ENCODE measurements at places on chromosomes 3 and 15.
A peak's percentile ranks its signal among the peaks of the same experiment; 100 is the strongest.

GRCh38 chr3:86938416-86939105 is 52.4 kb downstream of the VGLL3 start:
- DNase-seq, result no peak

DNA sequence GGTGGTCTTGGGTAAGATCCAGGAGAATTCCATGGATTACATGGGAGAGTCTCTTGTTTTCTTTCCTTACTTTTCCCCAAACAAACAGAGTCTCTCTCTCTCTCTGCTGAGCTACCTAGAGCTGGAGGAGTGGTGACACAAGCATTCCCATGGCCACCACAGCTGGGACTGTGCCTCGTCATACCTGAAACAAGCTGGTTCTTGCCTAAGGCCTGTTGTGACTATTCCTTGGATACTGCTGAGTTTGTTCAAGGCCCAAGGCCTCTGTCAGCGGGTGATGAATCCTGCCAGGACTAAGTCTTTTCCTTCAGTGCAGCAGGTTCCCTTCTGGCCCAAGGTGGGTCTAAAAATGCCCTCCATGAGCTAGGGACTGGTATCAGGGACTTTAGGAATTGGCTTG is 378.1 kb upstream of the ZNF385D start:
- no peak for DNase-seq

DNA sequence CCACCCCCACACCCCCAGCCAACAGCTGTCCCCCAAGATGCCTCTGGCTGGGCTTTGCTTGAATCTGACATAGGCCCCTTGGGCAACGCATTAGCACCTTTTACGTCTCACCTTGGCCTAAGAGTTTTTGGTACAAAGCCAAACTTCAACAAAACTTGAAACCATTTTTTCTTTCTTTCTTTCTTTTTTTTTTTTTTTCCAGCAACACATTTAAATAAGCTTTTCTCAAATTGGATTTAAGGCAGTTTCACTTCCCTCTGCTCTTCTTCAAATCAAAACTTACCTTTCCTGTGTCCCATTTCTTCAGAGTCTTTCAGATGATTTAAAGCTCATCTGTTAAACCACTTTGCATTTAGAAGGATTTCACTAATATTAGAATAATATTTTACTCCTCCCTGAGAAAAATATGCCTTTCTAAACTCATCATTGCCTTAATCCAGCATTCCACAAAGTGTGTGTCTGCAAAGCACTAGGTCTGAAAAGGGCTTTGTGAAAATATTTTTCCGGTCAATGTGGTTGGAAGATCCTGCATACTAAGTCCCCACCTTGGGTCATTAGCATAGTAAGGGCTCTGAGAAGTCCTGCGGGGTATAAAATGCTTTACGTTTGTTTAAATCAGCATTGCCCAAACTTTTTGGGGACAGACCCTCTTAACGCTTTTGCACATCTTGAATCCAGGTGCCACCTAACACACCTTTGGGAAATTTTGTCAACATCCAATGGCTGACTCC is 217.0 kb downstream of the TLE3 start:
- no peak for DNase-seq

DNA sequence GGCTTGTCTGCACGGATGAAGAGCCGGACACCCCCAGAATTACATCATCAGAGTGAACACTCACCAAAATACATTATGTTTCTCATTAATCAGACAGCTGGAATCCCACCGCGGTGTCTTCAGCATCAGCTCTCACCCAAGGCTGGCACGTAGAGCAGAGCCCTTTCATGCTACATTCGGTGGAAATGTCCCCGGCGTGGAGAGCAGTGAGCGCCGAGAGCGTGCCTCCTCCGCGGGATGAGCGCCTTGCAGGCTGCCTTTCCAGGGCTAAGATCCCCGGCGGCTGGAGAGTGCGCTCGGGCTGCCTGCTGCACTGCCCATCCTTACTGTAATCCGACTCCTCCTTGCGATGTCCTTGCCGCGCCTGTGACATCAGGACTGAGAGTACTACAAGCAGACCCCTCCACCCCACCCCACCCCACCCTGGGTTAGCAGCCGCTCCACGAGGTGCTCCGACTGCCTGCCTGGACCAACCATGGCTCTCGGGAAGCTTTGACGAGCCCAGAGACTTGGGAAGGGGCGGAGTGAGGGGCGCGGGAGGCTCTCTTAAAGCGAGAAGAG is at the start of gene ZNF385D:
ZNF385D (minus strand) TSS at position 380 of the 561 bp plus-strand sequence; CDS start at position 86, 294 bp downstream.
- peak; percentile 75 for DNase-seq
